ENCODE measurements at places on chromosomes 2 and 18.

GRCh38 chr18:62877411-62878221, 162.3 kb downstream of the PHLPP1 start:
- DNase-seq, result peak; percentile 43

GRCh38 chr2:130829015-130829414, 7.7 kb upstream of the ARHGEF4 start:
- peak; percentile 93 for DNase-seq

GRCh38 chr2:165594231-165594934, 124.9 kb downstream of the CSRNP3 start:
- no peak for DNase-seq

DNA sequence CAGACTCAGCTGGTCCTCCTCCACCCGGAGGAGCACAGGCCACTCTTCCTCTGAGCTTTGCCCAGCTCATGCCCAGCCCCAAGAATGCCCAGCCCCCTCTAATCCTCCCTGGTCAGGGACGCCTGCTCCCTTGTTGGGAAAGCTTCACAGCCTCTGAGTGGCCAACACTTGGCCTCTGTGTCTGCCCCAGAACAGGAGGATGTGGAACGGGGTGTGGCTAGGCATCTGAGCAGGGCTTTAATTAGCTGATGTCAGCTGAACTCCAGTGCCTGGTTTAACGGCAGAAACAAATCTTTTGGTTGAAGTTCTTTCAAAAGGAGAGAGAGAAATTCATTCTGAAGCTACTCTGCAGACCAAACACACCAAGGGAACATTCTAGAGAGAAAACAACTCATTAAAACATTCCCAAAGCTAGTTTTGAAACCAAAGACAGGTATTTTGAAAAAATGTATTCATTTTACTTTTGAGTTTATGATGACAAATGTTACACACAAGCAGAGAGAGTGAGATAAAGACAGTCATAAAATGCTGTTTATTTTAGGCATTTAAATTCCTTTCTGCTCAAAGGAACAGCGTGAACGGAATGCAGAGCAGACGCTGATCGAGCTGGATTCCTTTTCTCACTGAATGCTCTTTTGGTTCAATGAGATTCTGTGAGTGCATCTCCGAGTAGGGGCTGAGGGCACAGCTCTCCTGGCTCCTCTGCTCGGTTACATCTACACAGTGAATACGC, 63.8 kb downstream of the RTP5 start:
- no peak for DNase-seq

- peak; percentile 49 for DNase-seq
Observed at GRCh38 chr18:46555724-46556123, 101.3 kb downstream of the LOXHD1 start.

DNA sequence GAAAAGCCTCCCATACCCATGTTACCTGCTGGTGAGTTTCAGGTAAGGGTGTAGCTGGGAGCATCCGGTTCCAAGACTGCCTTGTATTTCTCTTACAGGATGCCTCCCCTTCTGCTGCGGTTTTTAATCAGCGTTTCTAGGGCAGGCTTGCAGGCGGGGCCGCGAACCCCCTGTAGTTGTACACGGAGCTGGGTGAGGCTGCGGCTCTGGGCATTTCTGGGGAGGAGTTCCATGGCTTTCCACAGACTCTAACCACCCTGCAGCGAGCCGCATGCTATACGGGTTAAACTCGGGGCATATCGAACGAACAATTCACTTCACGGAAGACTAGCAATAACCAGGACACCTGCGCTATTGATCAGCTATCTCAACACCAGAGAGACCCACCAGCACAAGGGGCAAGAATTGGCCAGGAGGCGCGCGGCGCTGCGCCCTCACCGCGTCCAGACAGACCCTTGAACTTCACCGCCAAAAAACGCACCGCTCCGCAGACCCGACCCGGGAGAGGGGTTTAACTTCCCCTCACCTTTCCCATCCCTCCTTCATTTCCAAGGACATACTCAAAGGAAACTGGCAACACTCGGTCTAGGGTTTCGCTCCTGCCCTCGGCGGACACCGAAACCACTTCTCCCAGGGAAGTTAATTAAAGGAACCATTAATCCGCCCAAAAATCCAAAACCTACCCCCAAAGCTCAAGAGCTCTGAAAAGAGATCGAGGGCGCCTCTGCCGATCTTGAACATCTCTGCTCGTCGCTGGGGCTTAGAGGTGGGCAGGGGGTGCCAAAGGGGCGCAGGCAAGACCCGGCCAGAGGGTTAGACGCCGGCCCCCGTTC, 909 bp downstream of the TGFA start:
- DNase-seq, result no peak

- no peak for DNase-seq
Observed at GRCh38 chr2:64420677-64421076, 33.3 kb upstream of the LGALSL start.

DNA sequence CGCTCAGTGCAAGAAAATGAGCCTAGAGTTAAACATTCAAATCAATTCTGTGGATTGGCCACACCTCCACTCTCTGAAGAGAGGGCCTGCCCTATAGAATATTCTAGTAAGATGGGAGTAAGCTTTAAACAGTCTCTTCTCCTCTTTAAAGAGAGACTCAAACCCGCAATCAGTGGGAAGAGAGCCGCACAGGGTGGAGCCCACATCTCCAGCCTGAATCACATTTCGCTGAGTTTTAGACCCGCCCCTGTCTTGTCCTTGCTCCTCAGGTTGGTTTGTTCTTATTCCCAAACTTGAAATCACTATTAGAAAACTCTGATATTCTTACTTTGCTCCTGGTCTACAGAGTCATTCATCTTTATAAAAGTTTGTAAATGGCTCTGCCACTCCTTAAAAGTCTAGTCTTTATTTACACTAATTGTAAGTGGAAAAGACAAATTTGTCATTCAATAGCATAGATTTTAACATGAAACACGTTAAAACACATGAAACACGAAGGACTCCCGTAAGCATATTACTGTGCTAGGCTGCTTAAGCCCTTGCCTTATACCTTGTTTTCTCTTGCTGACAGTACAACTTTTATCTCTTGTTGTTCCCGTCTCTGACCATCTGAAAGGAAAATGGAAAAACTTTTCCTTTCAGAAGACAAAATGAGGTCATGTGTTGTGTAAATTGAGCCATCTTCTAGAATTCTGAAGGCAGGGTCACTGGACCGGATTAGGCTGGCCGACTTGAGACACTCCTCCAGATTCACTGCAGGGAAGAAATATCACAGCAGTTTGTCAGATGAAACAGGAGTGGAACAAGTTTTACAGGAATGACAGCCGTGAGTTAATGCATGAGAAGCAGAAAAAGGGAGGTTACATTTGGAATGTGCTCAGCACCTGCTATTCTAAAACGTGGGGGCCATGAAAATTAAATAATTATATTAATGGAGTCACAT, 5.6 kb downstream of the DSC1 start:
- DNase-seq, result no peak

GRCh38 chr2:68750592-68751396, 16.2 kb downstream of the ARHGAP25 start:
- no peak for DNase-seq

- DNase-seq, result no peak
Observed at GRCh38 chr2:99960790-99961189, 181.6 kb downstream of the AFF3 start.

- DNase-seq, result no peak
Observed at GRCh38 chr18:49279041-49279440, 181.4 kb downstream of the DYM start.

DNA sequence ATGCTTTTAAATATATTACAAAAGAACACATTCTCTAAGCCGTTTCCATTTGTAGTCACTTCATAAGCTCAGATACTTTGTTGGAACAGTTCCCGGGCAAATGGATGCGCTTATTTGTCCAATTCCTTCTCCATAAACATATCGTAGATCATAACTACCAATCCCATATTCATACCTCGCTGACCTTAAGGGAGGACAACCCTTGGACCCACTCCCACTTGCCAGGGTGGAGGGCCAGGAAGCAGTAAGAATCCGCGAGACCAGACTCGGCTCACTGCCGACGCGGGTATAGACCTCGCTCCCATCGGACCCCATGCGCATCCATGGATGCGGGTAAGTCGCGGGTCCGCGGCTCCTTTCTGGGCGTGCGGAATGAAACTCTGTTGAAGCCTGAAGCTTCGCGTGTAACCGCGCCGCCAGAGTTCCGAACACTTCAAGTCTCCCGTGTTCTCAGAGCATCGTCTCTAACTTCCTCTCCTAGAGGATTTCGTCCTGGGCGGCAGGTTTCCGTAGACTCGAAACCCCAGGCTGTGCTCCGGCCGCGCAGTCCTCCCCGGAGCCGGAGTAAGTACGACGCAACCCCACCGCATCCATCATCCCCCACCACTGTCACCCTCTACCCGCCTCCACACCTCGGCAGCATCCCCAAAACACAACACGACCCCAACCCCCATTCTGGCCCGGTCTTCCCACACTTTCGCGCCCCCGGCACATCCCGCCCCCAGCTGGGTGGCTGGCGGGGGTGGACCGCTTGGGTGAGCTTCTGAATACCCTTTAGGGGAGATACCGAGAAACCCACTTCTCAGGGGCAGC, 1.1 kb downstream of the DSC3 start:
- no peak for DNase-seq

GRCh38 chr2:28906821-28907220, 12.4 kb downstream of the WDR43 start:
- DNase-seq, result no peak

DNA sequence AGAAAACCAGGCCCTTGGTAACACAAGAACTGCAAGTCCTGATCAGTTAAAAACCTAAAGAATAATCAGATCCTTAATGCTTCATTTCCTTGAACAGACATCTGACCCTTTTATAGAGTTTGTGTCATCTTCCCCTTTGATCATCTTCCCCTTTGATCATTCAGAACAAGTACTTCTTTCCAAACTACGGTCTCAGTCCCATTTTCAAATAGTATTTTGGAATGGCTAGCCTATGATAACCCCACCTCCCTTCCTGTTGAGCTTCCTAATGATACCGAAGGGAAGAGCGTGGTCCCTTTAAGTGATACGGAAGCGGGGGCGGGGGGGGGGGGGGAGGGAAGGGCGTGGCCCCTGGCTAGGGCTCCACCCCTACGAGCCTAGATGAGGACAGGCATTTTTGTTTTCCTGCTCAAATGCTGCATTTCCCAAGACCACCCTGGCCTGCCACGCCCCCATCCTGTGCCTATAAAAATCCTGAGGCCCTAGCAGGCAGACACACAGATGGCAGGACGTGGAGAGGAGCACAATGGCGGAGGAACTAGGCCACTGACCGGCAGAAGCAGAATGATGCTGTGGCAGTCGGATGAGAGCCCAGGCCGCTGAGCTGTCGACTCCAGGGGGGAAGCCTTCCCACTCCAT, 24.1 kb upstream of the CHRNA1 start:
- DNase-seq, result peak; percentile 63

GRCh38 chr2:99984799-99985515, 157.4 kb downstream of the AFF3 start:
- no peak for DNase-seq

- peak; percentile 66 for DNase-seq
Observed at GRCh38 chr2:39506215-39506614, 69.1 kb upstream of the MAP4K3 start.

GRCh38 chr2:127104881-127105655, 1.9 kb downstream of the BIN1 start:
- DNase-seq, result no peak

GRCh38 chr2:62547854-62548253, 41.9 kb upstream of the TMEM17 start:
- no peak for DNase-seq

- no peak for DNase-seq
Observed at GRCh38 chr2:172884336-172884735, 148.7 kb downstream of the RAPGEF4 start.

DNA sequence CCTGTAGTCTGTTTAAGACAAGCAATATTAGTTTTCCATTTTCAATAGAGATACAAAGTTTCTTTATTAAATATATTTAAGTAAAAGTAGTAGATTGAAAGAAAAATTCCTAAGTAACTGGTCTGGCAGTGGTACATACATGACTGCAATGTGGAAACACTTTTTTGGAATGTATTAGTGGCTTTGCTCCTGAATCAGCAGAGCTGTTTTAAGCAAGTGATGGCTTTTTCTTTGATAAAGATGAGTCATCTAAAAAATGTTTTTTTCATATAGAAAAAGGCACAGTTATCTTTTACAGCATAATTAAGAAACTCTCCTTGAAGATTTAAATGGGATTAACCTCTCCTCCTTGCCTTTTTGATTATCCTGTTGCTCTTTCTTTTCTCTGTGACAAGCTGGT, 34.9 kb downstream of the KDM3A start:
- peak; percentile 23 for DNase-seq

Data from ELR (cell line).